NCI-H1436 (cell line): ENCODE measurements at places on chromosomes 11 and 22.

DNA sequence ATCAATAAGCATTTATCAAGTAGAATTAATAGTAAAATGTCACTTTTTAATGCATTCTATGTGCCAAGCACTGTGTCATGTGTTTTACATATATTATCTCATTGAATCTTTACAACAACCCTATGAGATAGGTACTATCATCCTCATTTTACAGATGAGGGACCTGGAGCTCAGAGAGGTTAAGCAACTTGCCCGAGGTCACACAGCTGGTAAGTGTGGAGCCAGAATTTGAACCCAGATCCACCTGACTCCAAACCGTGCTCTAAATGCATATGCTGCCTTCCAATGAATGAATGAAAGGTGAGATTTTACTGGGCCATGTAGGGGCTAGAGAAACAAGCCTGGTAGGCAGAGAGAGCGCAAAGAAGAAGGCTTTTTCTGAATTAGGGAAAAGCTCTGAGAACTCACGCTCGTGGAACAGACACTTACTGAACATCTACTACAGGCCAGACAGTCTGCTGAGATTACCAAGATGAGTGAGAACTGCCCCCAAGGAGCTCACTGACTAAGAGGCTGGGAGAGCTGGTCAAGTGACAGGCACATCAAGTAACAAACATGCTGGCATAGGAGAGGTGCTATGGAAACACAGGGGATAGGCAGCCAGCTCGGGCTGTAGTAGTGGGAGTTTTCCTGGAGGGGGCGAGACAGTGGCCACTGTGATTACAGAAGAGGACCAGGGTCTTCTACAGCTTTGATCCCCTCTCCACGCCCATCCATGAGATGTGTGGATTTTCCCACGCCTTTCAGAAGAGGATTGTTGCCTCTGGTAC is 4.4 kb downstream of the ABCG4 start:
- no peak for DNase-seq

- DNase-seq = no peak
Observed at GRCh38 chr22:27795053-27795452, 6.5 kb downstream of the MN1 start.

- no peak for DNase-seq
Observed at GRCh38 chr22:32868946-32869345, 67.4 kb downstream of the TIMP3 start.

- no peak for DNase-seq
Observed at GRCh38 chr11:119489087-119489486, 66.1 kb upstream of the THY1 start.

DNA sequence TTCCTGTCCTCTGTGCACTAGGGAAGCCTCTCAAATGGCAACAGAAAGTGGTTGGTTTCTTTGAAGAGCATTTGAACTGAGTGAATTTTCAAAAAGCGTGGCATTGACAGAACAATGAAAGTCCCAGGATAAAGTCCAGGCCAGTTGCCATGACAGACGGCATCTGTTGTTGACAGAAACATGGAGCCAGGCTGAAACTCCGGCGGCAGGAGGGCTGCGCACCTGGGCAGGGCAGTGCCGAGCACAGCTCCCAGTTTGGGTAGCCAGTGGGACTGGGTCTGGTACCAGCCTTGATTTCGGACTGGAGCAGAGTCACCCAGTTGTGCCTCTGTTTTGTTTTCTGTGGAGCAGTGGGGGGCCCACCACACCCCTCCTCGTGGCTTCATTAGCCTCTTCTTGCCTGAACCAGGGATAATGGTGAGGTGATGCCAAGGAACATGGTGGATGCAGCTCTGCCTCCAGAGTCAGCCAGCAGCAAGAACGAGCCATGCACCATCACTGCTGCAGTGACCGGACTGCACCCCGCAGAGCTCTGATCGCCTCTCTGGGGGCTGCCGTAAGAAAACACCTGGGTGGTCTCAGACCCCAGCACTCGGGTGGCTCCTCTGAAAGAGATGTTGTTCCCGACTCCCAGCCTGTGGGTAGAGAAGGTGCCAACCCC is 9.8 kb upstream of the SEPTIN5 start:
- DNase-seq = no peak

- peak; percentile 35 for DNase-seq
Observed at GRCh38 chr22:46803031-46803880, 40.8 kb downstream of the TBC1D22A start.

DNA sequence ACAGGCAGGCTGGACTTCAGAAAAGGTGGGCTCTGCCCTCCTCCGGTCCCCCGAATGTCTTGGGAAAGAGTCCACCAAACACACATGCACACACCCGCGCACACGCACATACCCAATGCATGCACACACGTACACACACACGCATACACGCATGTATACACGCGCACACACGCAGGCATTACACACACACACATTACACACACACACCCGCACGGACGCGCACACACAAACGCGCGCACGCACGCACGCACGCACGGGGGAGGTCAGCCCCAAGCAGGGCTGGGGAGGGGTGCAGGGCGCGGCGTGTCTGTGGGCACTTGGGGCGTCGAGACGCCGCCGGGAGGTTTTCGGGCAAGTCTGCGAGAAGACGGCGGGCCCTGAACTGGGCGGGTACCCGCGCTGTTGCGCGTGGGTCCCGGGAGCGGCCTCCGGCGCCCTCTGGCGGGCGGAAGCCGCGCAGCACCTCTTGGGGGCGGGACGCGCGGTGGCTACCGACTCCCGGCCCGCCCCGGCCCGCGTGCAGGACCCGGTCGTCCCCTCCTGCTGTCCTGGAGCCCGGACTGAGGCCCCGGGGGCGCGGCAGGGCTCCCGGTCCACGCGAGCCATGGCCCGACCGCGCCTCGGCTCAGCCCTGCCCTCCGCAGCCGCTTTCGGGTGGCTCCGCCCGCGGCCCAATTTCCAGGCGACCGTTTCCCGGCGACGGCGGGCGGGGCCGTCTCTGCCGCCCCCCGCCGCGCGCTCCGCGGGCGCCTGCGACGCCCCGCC is 3.6 kb downstream of the SEPTIN5 start:
- DNase-seq = peak; percentile 34

DNA sequence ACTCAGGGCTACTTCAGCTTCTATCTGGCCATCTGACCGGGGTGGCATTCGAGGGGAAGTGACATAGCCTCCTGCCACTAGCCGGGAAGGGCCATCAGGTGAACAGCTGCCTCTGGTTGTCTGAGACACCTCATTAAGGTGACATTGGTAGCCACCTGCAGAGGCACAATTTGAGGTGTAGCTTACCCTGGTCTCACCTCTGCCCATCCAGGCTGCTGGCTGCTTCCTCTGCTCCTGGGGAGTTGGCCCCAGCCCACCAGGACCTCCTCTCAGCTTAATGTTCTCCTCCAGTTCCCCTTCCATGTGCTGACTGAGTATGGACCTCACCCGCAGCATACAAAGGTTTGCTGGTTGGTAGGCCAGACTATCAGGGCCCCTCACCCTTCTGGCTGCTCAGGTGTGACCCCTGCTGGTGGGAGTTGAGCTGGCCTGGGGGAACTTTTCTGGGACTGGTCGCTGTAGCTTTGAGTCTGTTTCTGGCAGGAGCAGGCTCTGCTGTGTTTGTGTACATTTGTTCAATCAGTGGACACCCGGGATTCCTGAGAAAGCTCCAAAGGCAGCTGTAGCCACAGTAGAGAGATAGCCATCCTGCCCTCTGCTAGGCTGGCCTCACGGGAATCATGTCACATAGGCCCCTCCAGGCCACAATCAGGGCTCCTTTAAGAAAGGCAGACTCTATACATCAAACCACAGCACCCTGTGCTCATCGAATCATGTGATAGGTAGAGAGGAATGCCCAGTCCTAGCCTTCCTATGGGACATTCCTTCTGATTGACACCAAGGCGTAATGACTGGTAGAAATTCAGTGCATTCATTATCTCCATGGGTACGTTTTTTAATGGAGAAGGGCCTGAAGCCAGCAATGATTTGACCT is 295.1 kb upstream of the PLET1 start:
- peak; percentile 60 for DNase-seq
